ENCODE measurements at places on chromosomes 6 and 20.

GRCh38 chr6:140393665-140394540 is 1019.5 kb upstream of the CITED2 start:
- DNase-seq, result no peak

GRCh38 chr6:35368038-35368887 is 25.9 kb downstream of the PPARD start:
- DNase-seq, result no peak

DNA sequence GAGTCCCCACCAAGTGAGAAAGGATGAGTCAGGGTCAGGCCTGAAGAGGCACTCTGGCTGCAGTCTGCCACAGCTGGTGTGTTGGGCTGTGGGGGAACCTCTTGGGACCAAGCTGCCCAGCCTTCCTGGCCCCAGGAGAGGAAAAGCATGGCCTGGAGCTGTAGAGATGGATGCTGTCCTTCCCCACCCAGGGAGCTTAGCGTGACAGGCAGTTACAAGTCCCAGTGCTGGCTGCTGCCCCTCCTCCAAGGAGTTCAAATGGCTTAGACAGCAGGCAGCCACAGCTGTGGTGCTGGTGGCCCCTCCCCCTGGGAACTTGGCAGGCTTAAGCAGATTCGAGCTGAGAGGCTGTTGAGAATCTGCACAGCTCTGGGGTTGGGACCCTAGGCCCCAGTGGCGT is 253.2 kb downstream of the PLCB1 start:
- no peak for DNase-seq

DNA sequence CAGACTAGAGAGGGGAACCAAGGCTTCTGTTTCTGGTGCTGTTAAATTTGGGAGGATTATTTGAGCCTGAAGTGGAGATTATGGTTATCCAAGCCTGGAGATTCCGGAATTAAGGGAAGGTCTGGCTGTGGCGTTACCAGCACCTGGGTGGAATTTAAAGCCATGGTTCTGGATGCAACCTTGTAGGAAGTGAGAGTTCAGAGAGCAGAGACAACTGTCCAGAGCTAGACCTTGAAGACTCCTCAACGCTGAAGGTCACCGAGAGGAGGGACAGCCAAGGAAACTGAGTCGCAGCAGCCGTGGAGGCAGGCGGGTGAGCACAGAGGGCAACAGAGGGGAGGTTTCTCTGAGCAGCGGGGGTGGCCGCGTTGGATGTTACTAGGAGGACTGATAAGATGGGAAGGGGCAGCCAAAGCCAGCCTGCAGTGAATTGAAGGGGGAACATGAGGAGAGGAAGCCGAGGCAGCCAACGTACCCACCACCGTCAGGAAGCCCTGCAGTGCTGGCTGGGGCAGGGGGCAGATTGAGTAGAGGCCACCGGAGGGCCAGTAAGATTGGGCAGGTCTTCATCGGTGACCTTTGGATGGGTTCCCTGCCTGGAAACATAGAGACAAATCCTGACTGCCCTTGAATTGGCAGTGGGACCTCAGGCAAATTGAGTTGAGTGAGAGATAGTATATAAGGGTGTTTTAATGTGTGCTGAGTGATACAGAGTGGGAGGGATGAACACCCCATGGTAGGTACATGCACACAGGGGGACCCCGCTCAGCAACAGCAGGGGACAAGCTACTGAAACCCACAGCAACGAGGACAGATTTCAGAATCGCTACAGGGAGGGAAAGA is 90.3 kb downstream of the SNX5 start:
- no peak for DNase-seq

- DNase-seq, result no peak
These were observed 455.0 kb downstream of the GJA1 start for GRCh38 chr6:121890307-121890910.

DNA sequence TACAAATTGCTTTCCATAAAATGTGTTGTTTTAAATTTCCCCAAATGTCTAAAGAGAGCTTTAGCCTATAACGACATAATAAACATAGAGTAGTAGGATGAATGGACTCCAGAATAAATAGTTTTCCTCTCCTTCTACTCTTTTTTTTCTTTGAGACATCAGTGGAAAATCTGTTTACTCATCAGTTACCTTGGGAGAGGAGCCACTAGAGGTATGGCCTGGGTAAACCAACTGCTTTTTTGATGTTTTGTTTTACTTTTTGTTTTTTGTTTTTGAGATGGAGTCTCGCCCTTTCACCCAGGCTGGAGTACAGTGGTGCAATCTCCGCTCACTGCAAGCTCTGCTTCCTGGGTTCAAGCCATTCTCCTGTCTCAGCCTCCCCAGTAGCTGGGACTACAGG is 8.3 kb upstream of the TGM3 start:
- DNase-seq, result no peak

DNA sequence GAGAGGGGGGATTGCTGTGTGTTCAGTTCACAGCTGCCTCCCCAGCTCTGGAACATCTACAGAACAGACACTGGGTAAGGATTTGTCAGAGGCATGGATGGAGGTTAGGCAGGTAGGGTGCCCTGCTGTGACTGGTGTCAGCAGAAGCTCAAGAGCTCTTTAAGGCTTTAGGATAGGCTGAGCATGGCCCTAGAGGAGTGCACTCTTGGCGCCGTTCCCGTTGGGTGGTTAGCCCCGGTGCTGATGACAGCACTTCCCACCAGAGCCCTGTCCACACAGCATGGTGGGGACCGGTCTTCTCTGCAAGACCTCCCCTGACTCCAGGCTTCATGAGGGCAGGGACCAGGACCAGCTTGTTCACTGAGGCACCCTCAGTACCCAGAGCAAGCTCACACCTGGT is 262.0 kb downstream of the BMP7 start:
- no peak for DNase-seq

GRCh38 chr6:32164295-32164694 is at the start of gene EGFL8:
TSS of gene EGFL8 (plus strand) at chr6:32164595. CDS start at chr6:32166166, 1,571 bp downstream.
- DNase-seq, result no peak

DNA sequence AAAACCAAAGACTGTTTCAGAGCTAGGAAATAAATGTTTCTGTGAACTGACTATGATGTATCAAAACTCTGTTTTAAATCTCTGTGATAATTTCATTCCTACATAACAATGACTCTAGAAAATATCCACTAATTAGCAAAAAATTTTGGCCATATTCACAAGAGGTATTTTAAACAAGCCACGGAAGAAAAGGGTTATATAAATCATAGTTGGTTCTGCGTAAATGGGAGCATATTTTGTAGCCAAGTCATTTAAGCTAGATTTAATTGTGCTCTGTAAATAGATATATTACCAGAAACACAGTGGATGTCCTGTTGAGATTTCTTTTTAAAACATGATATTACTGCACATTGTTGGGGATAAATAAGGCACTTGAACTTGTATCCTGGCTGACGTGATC is 416.5 kb upstream of the PLCB4 start:
- no peak for DNase-seq

GRCh38 chr6:16473184-16473907 is 235.0 kb downstream of the GMPR start:
- DNase-seq, result no peak

DNA sequence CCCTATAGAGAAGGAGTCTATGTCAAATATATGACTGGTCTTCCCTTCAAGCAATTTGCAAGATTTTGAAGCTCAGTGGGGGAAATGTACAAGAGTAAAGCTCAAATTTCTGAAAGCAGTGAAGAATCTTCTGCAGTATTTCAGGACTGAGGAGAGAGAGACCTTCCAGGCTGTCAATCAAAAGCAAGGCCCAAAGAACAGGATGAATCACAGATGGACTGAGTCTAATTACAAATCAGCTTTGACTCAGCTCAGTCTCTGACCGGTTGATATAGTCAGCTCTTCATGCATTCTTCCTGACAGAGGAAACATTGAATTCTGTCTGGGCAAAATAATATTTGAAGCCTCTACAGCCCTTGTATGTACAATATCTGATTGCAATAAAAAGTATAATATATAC is 7.7 kb upstream of the HTR1B start:
- no peak for DNase-seq
